Stimulated activated memory B cell treated with anti-CD40 and anti-IgM and Interleukin-4, amounts not matched to agents 10 μg/mL and 1 μg/mL and 100 μg/mL, for 72 hours (primary cell): ENCODE measurements at places on chromosomes 7 and 10.

- ATAC-seq = peak; percentile 88
Observed at GRCh38 chr7:128791121-128791971, at the start of gene CCDC136. Gene CCDC136, plus strand, starts transcription at chr7:128791968. Its CDS starts 444 bp downstream, at chr7:128792412.

DNA sequence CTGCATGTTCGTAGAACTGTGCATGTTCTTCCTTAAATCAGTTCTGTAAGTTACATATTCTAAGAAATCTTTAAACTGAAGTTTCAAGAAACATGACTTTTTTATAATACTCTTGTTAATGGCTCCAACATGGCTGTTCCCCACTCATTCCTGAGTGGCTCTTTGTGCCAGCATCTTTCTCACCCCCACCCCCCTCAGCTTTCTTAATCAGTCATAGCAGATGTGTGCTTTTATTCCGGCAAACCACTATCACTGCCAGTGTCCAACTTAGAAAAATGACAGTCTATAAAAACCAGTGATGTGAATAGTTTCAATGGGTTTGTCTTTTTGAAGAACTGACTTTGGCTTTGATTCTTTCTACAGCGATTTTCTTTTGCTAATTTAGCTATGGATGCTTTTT, 37.6 kb downstream of the PITRM1 start:
- no peak for ATAC-seq

- no peak for ATAC-seq
Observed at GRCh38 chr10:132681858-132682755, 103.8 kb downstream of the NKX6-2 start.

GRCh38 chr7:27243340-27244163, 950 bp downstream of the EVX1 start:
- no peak for ATAC-seq
